ENCODE measurements at places on chromosomes 2 and 18.

DNA sequence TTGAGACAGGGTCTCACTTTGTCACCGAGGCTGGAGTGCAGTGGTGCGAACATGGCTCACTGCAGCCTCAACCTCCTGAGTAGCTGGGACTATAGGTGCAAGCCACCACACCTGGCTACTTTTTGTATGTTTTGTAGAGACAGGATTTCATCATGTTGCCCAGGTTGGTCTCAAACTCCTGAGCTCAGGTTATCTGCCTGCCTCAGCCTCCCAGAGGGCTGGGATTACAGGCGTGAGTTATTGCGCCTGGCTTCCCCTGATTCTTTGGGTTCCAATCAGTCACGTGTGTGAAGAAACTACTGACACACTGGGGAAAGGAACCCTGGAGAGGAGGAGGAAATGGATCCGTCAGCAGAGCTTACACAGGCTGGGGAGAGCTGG lies 22.3 kb upstream of the RAB10 start:
- H3K27ac ChIP-seq: no peak overlapping the region
- H3K27me3 ChIP-seq: no peaks in the 10 kb centered on the region
- H3K4me1 ChIP-seq: no peaks in the 10 kb centered on the region

DNA sequence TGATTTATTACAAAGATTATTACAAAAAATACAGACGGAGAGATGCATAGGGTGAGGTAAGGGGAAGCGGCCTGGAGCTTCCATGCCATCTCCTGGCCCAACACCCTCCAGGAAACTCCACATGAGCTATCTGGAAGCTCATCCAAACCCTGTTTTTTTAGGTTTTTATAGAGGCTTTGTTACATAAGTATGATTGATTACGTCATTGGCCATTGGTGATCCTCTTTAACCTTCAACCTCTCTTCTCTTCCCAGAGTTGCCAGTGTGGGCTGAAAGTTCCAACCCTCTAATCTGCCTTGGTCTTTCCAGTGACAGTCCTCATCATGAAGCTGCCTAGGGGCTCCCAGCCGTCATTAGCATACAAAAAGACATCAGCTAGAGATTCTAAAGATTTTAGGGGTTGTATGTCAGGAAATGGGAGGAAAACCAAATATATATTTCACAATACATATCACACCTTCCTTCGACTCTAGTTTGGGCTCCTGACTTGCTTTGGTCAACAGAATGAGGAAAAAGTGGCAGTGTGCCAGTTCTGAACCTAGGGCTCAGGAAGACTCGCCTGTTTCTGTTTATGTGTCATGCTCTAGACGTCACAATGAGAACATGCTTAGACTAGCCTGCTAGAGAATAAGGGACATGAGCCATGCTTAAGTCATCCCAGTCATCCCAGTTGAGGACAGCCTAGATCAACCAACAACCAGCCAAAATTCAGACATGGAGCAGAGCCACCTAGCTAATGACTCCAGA lies 54.1 kb downstream of the ETAA1 start:
- H3K36me3 ChIP-seq: no peaks in the 10 kb centered on the region
- H3K27me3 ChIP-seq: peaks cover 9% of the 10 kb centered on the region
- no peak overlapping the region for H3K4me3 ChIP-seq

GRCh38 chr2:158378926-158379325 lies 77.6 kb downstream of the CCDC148 start:
- no peak overlapping the region for H3K4me3 ChIP-seq
- H3K27me3 ChIP-seq: no peaks in the 10 kb centered on the region
- H3K4me1 ChIP-seq: no peaks in the 10 kb centered on the region
- H3K36me3 ChIP-seq: no peaks in the 10 kb centered on the region
- no peak overlapping the region for H3K27ac ChIP-seq

DNA sequence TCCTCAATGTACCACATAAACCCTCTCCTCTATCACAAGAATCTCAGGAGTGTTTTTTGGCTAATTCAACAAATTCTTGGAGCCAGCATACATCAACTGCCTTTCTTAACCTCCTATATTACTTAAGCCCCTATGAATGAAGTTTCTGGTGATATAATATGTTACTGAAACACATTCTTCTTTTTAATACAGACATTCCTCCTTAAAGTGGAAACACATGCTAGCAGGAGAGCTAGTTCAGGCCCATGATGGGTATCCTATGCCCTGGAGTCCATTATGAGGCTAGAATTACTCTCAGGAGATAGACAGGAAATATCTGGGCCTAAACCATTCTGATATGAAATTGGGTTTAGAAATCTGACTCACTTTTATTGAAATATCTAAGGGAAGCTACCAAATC lies 26.6 kb upstream of the RMDN2 start:
- H3K27ac ChIP-seq: no peak overlapping the region
- peaks cover 22% of the 10 kb centered on the region for H3K4me1 ChIP-seq
- no peaks in the 10 kb centered on the region for H3K27me3 ChIP-seq
- H3K4me3 ChIP-seq: no peak overlapping the region
- ATAC-seq: no peak

GRCh38 chr2:220491670-220492069 lies 864.2 kb downstream of the SLC4A3 start:
- no peaks in the 10 kb centered on the region for H3K27me3 ChIP-seq
- no peak overlapping the region for H3K27ac ChIP-seq
- ATAC-seq: no peak

DNA sequence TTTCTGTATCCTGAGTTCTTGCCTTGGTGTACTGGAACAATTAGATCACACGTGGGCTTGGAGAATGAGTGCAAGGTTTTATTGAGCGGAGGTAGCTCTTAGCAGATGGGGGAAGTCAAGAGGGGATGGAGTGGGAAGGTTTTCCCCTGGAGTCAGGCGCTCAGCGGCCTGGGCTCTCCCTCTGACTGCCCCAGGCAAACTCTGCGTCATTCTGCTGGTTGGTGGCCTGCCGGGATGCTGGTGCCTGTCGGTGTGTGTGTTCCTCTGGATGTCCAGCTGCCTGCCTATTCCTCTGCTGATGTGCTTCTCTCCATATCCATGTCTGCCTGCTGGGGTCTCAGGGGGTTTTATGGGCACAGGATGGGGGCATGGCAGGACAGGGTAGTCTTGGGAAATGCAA lies 111.0 kb downstream of the TRIB2 start:
- H3K27me3 ChIP-seq: peaks cover 14% of the 10 kb centered on the region
- no peak overlapping the region for H3K27ac ChIP-seq
- no peak overlapping the region for H3K4me3 ChIP-seq
- H3K4me1 ChIP-seq: no peaks in the 10 kb centered on the region
- no peak for ATAC-seq

GRCh38 chr2:200777275-200777674 lies 34.4 kb upstream of the BZW1 start:
- H3K27me3 ChIP-seq: peaks cover 24% of the 10 kb centered on the region
- H3K4me3 ChIP-seq: no peak overlapping the region
- no peak overlapping the region for H3K27ac ChIP-seq
- no peaks in the 10 kb centered on the region for H3K36me3 ChIP-seq

- no peaks in the 10 kb centered on the region for H3K27me3 ChIP-seq
- H3K4me1 ChIP-seq: no peaks in the 10 kb centered on the region
- H3K27ac ChIP-seq: no peak overlapping the region
- no peak for ATAC-seq
Measured at GRCh38 chr2:118529908-118530599, 317.4 kb downstream of the EN1 start.

All from stimulated activated memory B cell treated with anti-CD40 and anti-IgM and Interleukin-4, amounts not matched to agents 10 μg/mL and 1 μg/mL and 100 μg/mL, for 72 hours (primary cell).